ENCODE measurements at places on chromosomes 6 and 20. TPM values are rescaled to one million over a fixed set of nuclear protein-coding genes. Genes with fewer than 3 reads are reported as not detected.
A peak's percentile ranks its signal among the peaks of the same experiment; 100 is the strongest.

Gene ETV7
- not detected for total RNA-seq

Gene ADAM33
- 3.1 TPM for total RNA-seq

Gene FGD2
- 5.8 TPM for total RNA-seq

Gene SLC22A16
- total RNA-seq: not detected

Gene GTSF1L
- not detected for total RNA-seq

Gene EYA4
- 110 TPM for total RNA-seq

DNA sequence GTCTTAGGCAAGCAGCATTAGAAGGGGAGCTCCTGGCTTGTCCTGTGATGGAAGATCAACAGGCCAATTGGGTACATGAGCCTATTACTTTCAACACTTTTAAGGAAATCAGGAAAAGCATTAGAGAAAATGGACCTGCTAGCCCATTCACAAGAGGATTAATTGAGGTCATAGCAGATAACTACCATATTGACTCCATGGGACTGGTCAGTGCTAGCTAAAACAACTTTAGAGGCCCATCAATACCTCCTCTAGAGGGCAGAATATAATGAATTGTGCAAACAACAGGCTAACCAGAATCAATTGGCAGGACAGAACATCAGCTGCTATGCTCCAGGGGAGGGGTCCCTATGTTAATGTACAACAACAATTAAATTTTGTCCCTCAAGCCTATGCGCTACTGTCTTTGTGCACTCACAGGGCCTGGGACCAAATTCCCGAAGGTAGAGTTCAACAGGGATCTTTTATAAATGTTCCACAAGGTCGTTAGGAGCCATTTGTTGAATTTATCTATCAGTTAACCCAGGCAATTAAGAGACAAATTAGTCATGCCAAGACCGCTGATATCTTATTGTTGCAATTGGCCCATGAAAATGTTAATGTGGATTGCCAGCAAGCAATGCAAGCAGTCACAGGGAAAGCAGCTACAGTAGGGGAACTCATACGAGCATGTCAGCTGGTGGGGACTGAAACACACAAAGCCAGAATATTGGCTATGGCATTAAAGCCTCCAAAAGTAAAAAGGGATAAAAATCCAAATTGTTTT, 106.6 kb upstream of the BTN3A2 start:
- no peak for DNase-seq
- peaks cover 41% of the 10 kb centered on the region for H3K27me3 ChIP-seq
- H3K27ac ChIP-seq: no peak overlapping the region
- H3K4me3 ChIP-seq: no peak overlapping the region
- no peaks in the 10 kb centered on the region for H3K36me3 ChIP-seq
- no peaks in the 10 kb centered on the region for H3K4me1 ChIP-seq

- no peaks in the 10 kb centered on the region for H3K27me3 ChIP-seq
- DNase-seq: no peak
- no peaks in the 10 kb centered on the region for H3K36me3 ChIP-seq
- peaks cover 54% of the 10 kb centered on the region for H3K4me1 ChIP-seq
- peak overlapping the region; percentile 93 for H3K27ac ChIP-seq
Measured at GRCh38 chr6:17492350-17492749, 99.0 kb downstream of the CAP2 start.

DNA sequence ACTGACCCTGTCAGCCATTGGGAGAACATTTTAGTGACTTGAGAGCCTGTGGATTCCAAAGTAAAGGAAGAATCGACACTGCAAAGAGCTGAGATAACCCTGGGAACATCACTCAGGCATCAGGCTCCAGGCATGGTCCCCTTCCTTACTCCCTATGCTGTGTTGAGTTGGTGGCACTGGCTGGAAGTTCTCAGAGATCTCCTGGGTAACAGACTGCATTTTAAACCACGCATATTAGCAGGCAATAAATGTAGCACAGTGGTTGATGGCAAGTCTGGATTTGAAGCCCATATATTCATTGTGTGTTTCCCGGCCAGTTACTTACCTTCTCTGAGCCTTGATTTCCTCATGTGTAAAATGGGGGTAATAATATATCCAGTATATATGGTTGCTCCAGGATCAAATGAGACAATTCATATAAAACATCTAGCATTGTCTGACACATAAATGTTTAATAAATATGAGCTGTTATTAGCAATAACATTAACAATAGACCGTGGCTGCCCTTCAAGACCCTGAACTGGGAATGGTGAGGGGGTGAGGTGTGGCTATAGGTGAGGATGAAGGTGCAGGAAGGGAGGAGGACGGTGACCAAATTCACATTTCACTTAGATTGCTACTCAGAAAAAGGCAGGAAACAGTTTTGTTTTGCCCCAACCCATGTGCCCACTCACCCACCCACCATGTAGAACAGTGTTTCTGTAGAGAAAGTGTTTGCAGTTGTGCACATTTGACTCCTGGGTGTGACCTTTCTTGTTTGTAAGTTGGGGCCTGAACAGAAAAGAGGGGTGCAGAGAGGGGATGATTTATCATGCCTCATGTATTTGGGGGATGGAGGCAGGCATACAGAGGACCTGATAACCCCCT, 2.1 kb downstream of the PLCG1 start:
- peaks cover 70% of the 10 kb centered on the region for H3K4me1 ChIP-seq
- H3K36me3 ChIP-seq: no peaks in the 10 kb centered on the region
- no peaks in the 10 kb centered on the region for H3K27me3 ChIP-seq
- peak overlapping the region; percentile 59 for H3K4me3 ChIP-seq
- H3K27ac ChIP-seq: peak overlapping the region; percentile 90

DNA sequence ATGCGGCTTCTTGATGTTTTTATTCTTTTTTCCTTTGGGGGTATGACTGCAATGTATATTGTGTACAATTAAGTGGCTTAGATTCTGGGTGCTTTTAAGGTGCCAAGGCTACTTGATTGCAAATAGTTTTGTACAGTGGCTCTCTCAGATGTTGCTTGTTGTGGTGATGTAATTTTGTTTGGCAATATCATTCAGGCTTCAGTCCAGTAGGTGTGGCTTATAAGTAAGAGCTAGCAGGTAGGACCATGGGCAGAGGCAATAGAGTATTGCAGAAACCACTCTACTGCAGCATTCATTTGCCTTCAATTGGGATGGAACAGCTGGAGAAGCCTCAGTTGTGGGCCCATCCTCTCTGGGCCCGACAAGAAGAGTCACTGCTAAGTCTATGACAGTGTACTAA, 407.9 kb upstream of the MAN1A1 start:
- H3K4me3 ChIP-seq: no peak overlapping the region
- no peaks in the 10 kb centered on the region for H3K4me1 ChIP-seq
- no peak for DNase-seq
- no peaks in the 10 kb centered on the region for H3K27me3 ChIP-seq
- H3K27ac ChIP-seq: no peak overlapping the region

GRCh38 chr6:18153311-18153703, 1.6 kb downstream of the TPMT start:
- H3K4me1 ChIP-seq: peaks cover 19% of the 10 kb centered on the region
- H3K27me3 ChIP-seq: no peaks in the 10 kb centered on the region
- DNase-seq: no peak
- no peak overlapping the region for H3K27ac ChIP-seq

DNA sequence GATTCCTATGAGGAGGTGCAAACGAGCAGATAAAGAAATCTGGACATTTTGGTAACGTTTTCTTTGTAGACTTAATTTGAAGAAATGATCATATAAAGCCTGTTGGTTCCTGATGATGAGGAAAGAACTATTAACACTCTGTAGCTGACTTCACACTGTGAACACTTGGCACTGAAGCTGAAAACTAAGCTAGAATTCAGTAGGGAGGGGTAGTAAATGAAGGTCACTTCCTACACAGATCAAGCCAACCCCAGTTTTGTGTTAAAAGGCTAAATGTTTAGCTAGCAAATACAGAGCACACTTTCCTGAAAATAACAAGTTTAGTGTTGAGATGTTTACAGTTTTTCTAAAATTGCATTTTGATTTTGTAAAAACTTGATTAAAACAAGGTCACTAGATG, 296.2 kb upstream of the PRDM1 start:
- no peak overlapping the region for H3K4me3 ChIP-seq
- no peaks in the 10 kb centered on the region for H3K36me3 ChIP-seq
- no peak for DNase-seq
- no peaks in the 10 kb centered on the region for H3K27me3 ChIP-seq
- peaks cover 22% of the 10 kb centered on the region for H3K4me1 ChIP-seq

GRCh38 chr6:157859775-157860504, 36.9 kb downstream of the SNX9 start:
- DNase-seq: no peak
- no peaks in the 10 kb centered on the region for H3K36me3 ChIP-seq
- no peaks in the 10 kb centered on the region for H3K27me3 ChIP-seq
- no peak overlapping the region for H3K27ac ChIP-seq
- no peak overlapping the region for H3K4me3 ChIP-seq

- no peak overlapping the region for H3K27ac ChIP-seq
- H3K27me3 ChIP-seq: no peaks in the 10 kb centered on the region
- H3K4me1 ChIP-seq: no peaks in the 10 kb centered on the region
- DNase-seq: no peak
- no peak overlapping the region for H3K4me3 ChIP-seq
- H3K36me3 ChIP-seq: no peaks in the 10 kb centered on the region
Measured at GRCh38 chr6:44029444-44030185, 97.6 kb downstream of the MRPL14 start.

GRCh38 chr20:34037121-34037520, 43.4 kb downstream of the RALY start:
- H3K4me1 ChIP-seq: peaks cover 56% of the 10 kb centered on the region
- no peak for DNase-seq
- peaks cover 7% of the 10 kb centered on the region for H3K36me3 ChIP-seq
- peak overlapping the region; percentile 35 for H3K27ac ChIP-seq
- no peak overlapping the region for H3K4me3 ChIP-seq
- no peaks in the 10 kb centered on the region for H3K27me3 ChIP-seq

DNA sequence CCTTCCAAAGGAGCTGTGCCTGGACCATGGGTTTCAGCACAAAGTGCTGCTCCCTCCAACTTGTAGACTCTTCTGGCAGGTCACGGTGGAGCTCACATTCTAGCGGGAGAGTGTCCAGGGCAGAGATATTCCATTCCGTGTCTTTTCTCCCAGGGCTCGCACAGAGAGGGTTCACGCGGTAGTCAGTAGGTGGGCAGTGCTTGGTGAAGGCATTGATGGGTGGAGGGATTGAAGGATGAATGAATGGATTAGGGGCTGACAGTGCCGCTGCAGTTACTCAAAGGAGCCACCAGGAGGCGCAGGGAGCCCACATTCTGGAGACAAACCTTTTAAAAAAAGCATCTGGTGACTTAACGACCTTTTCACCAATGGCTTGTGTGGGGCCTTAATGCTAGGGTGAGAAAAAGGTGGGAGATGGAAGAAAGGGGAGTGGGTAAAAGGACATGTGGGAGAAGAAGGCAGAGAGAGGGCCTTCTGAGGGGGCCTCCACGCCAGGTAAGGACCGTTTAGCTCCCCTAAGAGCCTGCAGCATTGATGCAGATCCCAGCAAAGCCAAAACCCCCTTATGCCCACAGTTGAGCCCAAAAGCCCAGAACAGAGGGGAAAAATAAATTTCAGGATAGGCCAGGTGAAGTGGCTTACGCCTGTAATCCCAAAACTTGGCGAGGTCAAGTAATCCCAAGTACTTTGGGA, 17.5 kb upstream of the FAM110A start:
- peaks cover 6% of the 10 kb centered on the region for H3K4me1 ChIP-seq
- no peak overlapping the region for H3K27ac ChIP-seq
- H3K36me3 ChIP-seq: no peaks in the 10 kb centered on the region
- DNase-seq: peak; percentile 27
